Activated CD4-positive, alpha-beta T cell treated with anti-CD3 and anti-CD28 coated beads, Interleukin-2, amount 10 ng/mL, durations not matched to agents 7 days and 5 days (primary cell): ENCODE measurements at places on chromosomes 3 and 15. TPM values are rescaled to one million over a fixed set of nuclear protein-coding genes. Genes with fewer than 3 reads are reported as not detected.

The CCR5 gene
- total RNA-seq = 21.6 TPM

The GPR156 gene
- not detected for total RNA-seq

GRCh38 chr3:47337656-47338055 is 43.2 kb upstream of the PTPN23 start:
- peaks cover 31% of the 10 kb centered on the region for H3K36me3 ChIP-seq
- DNase-seq = no peak
- H3K4me3 ChIP-seq = no peak overlapping the region
- H3K27ac ChIP-seq = no peak overlapping the region
- no peaks in the 10 kb centered on the region for H3K4me1 ChIP-seq
- H3K27me3 ChIP-seq = no peaks in the 10 kb centered on the region

The KLHL40 gene
- not detected for total RNA-seq

The HRG gene
- not detected for total RNA-seq

DNA sequence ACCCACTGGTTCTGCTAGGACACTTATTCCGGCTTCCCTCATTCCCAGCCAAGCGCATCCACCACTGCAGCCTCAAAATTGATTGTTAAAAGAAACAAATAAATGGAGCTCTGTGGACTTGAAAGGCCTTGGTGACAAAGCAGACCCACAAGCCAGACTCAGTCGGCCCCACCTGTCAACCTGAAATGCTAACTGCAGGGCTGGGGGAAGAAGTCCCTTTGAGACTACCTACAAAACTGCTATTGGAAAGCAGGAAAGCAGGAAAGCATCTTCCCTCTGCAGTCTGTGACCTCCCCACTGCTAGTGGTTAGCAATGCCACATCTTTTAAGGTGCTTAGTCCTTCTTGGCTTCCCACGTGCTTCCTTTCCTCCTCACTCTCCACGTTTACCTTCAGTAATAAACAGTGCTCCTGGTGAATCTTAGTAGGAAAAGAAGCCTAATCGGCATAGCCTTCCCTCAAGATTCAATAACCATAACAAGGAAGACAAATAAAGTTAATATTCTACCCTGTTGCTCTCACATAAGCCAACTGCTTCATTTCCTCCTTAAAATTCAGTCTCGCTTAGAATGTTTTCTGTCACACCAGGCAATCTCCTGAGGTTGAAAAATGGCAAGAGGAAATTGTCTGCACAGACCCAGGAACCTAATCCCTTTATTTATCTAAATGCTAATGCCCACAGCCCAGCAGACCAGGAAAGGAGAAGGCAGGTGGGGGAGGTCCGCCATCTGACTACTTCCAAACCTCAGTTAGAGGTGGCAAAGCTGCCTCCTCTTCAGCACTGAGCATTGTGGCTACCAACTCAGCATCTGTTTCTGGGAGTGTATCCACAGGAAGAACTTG is 296.2 kb downstream of the NEK10 start:
- no peaks in the 10 kb centered on the region for H3K27me3 ChIP-seq
- H3K4me3 ChIP-seq = no peak overlapping the region
- H3K36me3 ChIP-seq = no peaks in the 10 kb centered on the region
- no peak for DNase-seq

The CHST2 gene
- 1.3 TPM for total RNA-seq

- H3K27me3 ChIP-seq = peaks cover 18% of the 10 kb centered on the region
- no peak for DNase-seq
- no peak overlapping the region for H3K27ac ChIP-seq
- H3K36me3 ChIP-seq = no peaks in the 10 kb centered on the region
- H3K4me1 ChIP-seq = no peaks in the 10 kb centered on the region
Observed at GRCh38 chr15:82568986-82569385, 28.7 kb upstream of the RPS17 start.

GRCh38 chr15:101028321-101028720 is 109.2 kb downstream of the LRRK1 start:
- H3K27me3 ChIP-seq = peaks cover 10% of the 10 kb centered on the region
- no peak overlapping the region for H3K4me3 ChIP-seq
- no peak overlapping the region for H3K27ac ChIP-seq
- no peak for DNase-seq
- no peaks in the 10 kb centered on the region for H3K4me1 ChIP-seq

DNA sequence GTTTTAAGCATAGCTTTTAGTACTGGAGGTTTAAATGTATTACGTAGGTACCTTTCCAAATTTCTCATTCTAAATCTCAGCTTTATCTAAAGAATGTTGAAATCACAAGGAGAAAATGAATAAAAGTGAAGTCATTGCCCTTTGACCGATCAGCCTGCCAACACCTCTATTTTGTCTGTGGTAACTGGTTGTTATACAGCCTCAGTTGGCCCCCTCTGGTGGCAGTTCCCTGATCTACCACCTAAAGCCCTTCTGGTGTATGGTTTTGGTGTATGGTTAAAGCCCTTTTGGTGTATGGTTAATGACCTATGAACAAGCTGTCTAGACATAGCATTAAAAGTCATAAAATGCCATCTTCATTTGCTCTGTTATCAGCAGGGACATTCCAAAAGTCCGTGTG is 378.2 kb upstream of the AZI2 start:
- H3K4me1 ChIP-seq = no peaks in the 10 kb centered on the region
- no peaks in the 10 kb centered on the region for H3K36me3 ChIP-seq
- no peak overlapping the region for H3K4me3 ChIP-seq
- no peak for DNase-seq
- H3K27ac ChIP-seq = no peak overlapping the region
- H3K27me3 ChIP-seq = no peaks in the 10 kb centered on the region

- H3K27me3 ChIP-seq = peaks cover 11% of the 10 kb centered on the region
- peaks cover 34% of the 10 kb centered on the region for H3K4me1 ChIP-seq
- DNase-seq = peak; percentile 16
- H3K36me3 ChIP-seq = no peaks in the 10 kb centered on the region
Observed at GRCh38 chr3:71397046-71397445, 186.5 kb downstream of the FOXP1 start.

GRCh38 chr3:100389025-100389424 is 11.9 kb downstream of the TOMM70 start:
- DNase-seq = no peak
- H3K4me3 ChIP-seq = no peak overlapping the region
- H3K27me3 ChIP-seq = no peaks in the 10 kb centered on the region
- peaks cover 47% of the 10 kb centered on the region for H3K36me3 ChIP-seq
- peaks cover 11% of the 10 kb centered on the region for H3K4me1 ChIP-seq

The SLC25A20 gene
- total RNA-seq = 40.6 TPM

DNA sequence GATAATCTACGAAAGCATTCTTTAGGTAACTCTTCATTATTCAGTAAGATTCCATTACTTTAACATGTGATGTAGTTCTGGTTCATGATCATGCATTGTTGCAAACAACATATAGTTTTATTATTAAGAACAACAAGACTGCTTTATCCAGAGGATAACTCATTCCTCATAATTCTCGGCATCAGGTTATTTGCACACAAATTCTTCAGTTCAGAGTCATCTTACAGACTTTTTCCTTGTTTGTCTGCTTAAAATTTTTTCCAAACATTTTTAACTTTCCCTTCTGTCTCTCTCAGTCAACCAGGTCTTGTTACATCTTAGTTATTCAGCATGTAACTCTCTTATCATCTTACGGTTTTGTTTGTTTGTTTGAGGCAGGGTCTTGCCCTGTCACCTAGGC is 60.1 kb downstream of the VGLL3 start:
- no peaks in the 10 kb centered on the region for H3K27me3 ChIP-seq
- H3K36me3 ChIP-seq = no peaks in the 10 kb centered on the region
- no peak overlapping the region for H3K27ac ChIP-seq
- H3K4me3 ChIP-seq = no peak overlapping the region
- H3K4me1 ChIP-seq = no peaks in the 10 kb centered on the region
- no peak for DNase-seq

The FGF12 gene
- not detected for total RNA-seq

DNA sequence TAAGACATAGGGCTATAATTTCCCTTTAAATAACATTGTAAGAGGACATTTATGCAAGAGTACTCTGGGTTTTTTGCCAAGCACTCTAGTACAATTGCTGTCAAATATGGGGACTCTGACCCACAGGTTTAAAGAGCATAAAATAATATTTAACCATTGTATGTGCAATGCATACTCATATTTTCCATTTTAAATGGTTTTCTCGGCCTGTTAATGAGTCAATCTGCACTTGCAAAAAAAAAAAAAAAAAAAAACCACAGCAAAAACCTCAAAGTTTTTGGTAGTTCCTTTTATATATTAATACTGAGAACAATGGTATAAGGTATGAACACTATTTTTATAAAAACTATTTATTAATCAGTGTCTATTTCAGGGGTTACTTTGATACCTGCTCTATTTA is 304.0 kb upstream of the CBLB start:
- H3K4me3 ChIP-seq = no peak overlapping the region
- H3K27me3 ChIP-seq = no peaks in the 10 kb centered on the region
- H3K27ac ChIP-seq = no peak overlapping the region
- DNase-seq = no peak

GRCh38 chr3:123821920-123822319 is 62.2 kb downstream of the MYLK start:
- DNase-seq = no peak
- no peak overlapping the region for H3K27ac ChIP-seq
- no peak overlapping the region for H3K4me3 ChIP-seq
- peaks cover 7% of the 10 kb centered on the region for H3K27me3 ChIP-seq
- no peaks in the 10 kb centered on the region for H3K36me3 ChIP-seq

DNA sequence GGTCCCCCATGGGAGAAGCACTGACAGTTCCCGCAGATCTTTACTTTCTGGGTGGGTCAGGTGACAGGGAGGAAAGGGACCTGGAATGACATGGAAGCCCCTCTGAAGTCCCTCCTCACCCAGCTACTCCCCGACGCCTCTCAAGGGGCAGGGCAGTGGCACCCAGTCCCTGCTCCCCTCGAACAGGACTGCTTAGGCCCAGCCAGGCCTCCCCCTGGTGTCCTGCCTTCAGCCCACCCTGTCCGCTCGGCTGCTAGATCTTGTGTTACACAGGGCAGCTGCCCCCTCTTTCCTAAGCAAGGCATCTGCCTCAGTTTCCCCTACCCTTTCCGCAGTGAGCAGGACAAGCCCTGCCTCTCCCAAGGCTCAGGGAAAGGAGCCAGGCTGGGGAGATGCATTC is 226.5 kb downstream of the XXYLT1 start:
- H3K36me3 ChIP-seq = no peaks in the 10 kb centered on the region
- DNase-seq = no peak
- H3K27me3 ChIP-seq = no peaks in the 10 kb centered on the region
- H3K27ac ChIP-seq = no peak overlapping the region
- no peak overlapping the region for H3K4me3 ChIP-seq

DNA sequence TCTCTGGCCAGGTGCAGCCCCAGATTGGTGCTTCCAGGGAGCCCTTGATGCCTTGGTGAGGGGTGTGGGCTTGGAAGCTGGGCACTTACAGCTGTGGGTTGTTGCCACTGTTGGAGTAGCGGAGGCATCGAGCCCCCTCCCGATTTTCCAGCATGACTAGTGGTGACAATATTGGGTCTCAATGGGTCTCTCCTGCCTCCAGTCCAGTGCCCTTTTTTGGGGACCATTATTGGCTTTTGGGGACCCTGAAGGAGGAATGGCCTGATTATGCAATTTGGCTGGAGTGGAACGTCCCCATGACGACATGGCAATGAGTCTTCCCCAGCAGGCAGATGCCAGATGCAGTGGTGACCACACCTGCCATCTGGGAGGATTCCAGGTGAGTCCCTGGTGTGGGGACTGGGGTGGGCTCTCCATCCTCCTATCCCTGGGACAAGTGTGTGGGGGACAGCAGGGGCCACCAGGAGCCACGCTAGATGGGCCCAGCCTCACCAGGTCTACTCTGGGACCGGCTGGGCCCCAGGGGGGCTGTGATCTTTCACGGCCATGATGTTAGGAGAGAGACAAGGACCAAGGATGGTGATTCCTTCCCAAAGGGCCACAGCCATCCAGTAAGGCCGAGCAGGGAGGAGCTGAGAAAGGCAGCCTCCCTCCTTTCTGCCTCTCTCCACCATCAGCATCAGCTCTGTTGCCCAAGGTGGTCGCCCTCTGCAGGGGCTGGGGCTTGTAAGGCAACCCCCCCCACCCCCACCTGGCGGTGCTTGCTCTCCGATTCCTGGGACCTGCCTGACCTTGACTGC is 196.8 kb downstream of the GOLGA6L6 start:
- no peak overlapping the region for H3K4me3 ChIP-seq
- H3K27ac ChIP-seq = no peak overlapping the region
- no peak for DNase-seq
- H3K27me3 ChIP-seq = no peaks in the 10 kb centered on the region

DNA sequence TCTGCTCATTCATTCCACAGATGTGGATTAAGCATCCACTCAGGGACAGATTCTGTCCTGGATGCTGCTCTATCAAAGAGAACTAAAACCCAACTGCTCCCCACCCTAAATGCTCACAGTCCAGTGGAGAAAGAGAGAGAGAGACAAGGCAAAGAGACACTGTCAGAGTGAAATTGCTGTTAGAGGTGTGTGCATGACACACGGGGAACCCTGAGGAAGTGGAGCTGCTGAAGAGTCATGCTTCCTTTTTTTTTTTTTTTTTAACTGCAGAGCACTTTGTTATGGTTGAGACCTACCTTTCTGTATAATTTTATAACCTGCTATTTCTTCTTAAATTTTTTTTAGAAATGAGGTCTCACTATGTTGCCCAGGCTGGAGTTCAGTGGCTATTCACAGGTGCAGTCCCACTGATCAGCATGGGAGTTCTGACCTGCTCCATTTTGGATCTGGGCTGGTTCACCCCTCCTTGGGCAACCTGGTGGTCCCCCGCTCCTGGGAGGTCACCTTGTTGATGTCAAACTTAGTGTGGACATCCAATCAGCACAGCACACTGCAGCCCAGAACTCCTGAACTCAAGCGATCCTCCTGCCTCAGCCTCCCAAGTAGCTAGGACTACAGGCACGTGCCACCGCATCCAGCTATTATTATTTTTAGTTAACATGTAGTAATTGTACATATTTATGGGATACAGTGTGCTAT is 18.2 kb upstream of the PSTPIP1 start:
- peak overlapping the region; percentile 14 for H3K27ac ChIP-seq
- no peak overlapping the region for H3K4me3 ChIP-seq
- H3K27me3 ChIP-seq = no peaks in the 10 kb centered on the region
- DNase-seq = peak; percentile 30
- peaks cover 31% of the 10 kb centered on the region for H3K4me1 ChIP-seq
- peaks cover 3% of the 10 kb centered on the region for H3K36me3 ChIP-seq

- no peaks in the 10 kb centered on the region for H3K4me1 ChIP-seq
- no peaks in the 10 kb centered on the region for H3K27me3 ChIP-seq
- no peak for DNase-seq
Observed at GRCh38 chr3:175059788-175060187, 200.7 kb downstream of the NAALADL2 start.

DNA sequence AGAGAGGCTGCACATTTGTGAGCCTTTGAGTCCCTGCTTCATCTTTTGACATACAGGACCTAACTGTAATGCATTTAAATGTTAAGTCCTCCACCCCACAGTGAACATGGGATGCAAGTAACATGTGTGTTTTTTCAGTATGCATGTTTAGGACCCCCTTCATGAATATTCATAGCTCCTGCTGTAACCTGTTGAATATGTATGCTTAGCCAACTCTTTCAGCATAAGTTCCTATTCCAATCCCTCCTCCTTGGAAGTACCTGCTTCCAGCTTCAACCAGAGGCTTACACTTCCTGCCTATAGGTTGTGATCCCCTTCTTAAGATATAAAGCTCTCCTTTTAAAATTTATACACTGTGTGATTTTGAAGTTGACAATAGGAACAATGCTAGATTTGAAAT is 36.9 kb upstream of the GNB4 start:
- H3K4me3 ChIP-seq = no peak overlapping the region
- no peaks in the 10 kb centered on the region for H3K27me3 ChIP-seq
- H3K4me1 ChIP-seq = no peaks in the 10 kb centered on the region
- DNase-seq = no peak

The FHIT gene
- total RNA-seq = 41.2 TPM

The MFAP1 gene
- total RNA-seq = 42.2 TPM
